ENCODE measurements at places on chromosomes 16 and 17.

DNA sequence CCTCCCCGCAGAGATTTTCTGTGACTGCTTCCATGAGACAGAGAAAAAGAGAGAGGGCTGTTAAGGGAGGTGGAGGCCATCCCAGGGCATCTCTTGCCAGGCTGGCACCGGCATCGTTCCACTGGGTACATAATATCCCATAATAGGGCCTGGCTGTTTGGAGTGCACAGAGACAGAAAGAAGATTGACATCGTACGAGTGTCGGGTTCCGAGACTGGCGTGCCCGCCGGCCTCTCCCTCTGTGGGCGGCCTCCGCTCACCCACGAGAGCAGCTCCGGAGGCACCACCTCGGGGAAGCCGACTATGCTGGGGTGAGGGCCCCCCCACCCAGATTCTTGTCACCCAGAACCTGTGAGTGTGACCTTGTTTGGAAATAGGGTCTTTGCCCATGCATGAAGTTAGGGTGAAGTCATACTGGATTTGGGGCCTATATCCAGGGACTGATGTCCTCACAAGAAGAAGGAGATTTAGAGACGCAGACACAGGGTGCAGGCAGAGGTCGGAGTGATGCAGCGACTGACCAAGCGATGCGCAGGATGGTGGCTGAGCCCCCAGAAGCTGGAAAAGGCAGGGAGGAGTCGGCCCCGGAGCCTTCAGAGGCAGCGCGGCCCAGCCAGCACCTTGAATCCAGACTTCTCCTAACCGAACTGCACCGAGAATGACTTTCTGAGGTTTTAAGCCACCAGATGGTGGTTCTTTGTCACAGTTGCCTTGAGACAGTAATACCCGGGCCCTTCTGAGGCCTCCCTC, 101.8 kb upstream of the CIBAR2 start:
- no peak for DNase-seq

GRCh38 chr16:90008708-90009145, 10.5 kb downstream of the DBNDD1 start:
- peak; percentile 46 for DNase-seq

GRCh38 chr16:85377388-85378144, 235.6 kb upstream of the GSE1 start:
- no peak for DNase-seq

DNA sequence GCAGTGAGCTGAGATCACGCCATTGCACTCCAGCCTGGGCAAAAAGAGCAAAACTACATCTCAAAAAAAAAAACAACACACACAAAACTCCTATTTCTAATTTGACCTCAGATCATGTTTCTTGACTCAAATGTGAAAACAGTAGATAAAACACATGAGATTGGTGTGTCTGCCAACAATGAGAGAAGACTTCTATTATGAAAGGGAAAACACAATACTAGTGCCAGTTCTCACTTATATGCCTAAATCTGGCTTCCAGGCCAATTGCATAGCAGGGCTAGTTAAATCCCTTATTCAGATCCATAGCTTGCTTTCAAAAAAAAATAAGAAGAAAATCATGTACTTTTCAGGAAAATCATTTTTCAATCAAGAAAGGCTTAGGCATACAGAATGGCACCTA, 39.4 kb downstream of the AP1G1 start:
- no peak for DNase-seq

DNA sequence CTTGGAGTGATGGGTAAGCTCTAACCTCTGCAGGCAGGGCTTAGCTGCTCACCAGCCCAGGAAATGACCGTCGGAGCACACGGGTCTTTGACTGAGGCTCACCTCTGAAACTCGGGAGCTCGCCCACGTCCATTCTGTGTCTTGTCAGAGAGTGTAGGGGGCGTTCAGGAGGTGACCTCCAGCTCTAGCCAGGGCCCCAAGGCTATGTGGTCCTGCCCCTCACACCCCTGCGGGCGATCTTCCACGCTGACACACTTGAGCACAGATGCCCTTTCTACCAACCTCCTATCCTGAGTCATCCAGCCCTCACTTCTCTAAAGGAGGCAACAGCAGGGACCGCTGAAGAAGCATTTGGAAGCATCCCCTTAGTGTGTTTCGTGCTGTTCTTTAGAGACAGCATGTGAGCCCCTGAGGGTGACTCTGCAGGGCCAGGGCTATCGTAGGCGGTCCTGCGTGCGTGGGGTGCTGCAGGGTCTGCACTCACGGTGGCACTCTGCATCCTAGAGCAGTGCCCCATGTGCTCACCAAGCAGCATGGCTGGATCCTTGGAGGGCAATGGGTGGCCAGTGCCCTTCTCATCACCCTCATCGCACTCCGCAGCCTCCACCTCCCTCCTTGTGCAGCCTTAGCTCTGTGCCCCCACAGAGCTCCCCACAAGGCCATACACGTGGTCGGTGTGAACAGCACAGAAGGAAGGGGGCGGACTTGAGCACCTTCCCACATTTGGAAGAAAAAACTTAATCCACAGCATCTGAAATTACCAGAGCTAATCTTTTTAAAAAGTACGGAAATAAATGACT, 33.8 kb downstream of the SLC47A1 start:
- DNase-seq, result no peak

DNA sequence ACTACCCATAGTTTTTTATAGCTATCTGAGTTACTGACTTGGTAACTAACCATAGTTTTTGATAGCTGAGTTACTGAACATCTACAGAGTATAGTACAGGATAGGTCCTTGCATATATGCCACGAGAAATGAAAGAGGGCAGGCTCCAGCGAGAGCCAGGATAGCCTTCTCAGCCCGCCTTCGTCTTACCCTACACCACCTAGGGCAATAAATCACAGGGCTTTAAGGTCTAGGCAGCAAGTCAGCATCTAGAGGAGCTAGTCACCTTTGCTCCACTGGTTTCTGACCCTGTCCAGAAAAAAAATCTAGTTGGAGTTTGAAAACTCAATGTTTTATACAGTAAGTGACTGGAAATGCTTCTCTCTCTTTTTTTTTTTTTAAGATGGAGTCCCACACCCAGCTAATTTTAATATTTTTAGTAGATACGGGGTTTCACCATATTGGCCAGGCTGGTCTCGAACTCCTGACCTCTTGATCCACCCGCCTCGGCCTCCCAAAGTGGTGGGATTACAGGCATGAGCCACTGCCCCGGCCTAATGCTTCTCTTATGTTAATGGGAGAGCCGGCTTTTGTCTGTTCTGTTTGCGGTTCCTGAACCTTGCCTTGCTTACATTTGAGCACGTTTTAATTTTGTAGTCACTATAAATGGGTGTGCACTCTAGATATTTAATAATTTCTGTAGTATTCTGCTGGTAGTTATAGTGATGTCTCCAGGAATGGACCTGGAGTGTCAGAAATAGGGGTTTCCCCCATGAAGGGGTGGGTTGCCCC, 2.8 kb downstream of the BFAR start:
- no peak for DNase-seq

GRCh38 chr16:4674926-4675530, 18.3 kb upstream of the NUDT16L1 start:
- no peak for DNase-seq

DNA sequence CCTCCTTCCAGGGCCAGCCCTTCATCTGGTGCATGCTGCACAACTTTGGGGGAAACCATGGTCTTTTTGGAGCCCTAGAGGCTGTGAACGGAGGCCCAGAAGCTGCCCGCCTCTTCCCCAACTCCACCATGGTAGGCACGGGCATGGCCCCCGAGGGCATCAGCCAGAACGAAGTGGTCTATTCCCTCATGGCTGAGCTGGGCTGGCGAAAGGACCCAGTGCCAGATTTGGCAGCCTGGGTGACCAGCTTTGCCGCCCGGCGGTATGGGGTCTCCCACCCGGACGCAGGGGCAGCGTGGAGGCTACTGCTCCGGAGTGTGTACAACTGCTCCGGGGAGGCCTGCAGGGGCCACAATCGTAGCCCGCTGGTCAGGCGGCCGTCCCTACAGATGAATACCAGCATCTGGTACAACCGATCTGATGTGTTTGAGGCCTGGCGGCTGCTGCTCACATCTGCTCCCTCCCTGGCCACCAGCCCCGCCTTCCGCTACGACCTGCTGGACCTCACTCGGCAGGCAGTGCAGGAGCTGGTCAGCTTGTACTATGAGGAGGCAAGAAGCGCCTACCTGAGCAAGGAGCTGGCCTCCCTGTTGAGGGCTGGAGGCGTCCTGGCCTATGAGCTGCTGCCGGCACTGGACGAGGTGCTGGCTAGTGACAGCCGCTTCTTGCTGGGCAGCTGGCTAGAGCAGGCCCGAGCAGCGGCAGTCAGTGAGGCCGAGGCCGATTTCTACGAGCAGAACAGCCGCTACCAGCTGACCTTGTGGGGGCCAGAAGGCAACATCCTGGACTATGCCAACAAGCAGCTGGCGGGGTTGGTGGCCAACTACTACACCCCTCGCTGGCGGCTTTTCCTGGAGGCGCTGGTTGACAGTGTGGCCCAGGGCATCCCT, 7.4 kb downstream of the NAGLU start:
- DNase-seq, result no peak

GRCh38 chr16:70478912-70479341, 24.5 kb downstream of the FCSK start:
- DNase-seq, result no peak

DNA sequence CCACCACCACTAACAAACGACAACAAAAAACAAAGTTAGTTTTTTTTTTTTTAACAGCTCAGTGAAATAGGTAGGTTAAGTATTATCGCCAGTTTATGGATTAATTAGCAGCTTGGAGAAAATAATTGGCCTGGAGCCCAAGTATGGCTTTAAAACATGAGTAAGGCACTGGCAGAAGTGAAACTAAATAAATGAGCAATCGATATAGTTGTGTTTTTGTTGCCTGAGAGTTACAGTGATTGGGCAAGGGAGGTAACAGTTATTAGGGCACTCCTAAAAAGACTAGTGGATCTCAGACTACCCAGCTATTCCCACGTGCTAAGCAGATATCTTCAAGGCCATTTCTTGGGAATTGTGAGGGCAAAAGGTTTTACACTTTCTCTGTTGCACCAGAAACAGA, 2.4 kb downstream of the MLKL start:
- no peak for DNase-seq

DNA sequence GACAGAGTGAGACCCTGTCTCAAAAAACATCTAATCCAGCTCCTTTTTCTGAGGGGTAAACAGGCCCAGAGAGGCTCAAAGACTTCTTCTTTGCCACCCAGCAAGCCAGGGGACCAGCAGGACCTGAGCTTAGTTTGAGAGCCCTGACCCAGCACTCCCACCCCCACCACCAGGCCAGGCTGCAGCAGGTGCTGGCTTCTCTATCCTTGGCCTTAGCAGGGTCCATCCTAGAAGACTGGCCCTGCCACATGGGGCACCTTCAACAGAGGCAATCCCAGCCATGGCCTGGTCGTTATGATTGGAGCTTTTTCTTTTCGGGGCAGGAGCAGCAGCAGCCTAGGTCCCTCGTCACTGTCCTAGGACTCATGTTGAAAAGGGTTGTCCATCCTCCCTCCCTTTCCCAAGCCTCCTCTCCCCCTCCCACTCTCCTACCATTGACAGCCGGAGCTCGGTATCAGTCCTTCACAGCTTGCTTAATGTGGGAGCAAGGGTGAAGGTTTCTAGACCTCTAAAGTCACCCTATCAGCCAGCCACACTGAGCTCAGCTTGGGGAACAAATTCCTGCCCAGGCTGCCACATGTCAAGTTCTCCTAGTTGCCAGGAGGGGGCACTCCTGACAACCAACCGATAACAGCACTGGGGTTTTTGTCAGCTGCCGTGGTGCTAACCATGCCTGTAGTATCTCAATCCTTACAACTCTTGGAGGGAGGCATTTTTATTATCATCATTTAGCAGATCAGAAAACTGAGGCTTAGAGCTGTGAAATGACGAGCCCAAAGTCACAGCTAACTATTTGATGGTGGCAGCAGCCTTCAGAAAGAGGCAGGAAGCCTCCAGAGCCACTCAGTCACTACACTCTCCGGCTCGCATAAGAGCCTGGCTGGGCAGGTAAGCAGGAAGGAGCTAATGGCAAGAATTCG, 11.2 kb downstream of the MRPL27 start:
- no peak for DNase-seq

- no peak for DNase-seq
Observed at GRCh38 chr17:78812855-78813254, 27.8 kb downstream of the USP36 start.

DNA sequence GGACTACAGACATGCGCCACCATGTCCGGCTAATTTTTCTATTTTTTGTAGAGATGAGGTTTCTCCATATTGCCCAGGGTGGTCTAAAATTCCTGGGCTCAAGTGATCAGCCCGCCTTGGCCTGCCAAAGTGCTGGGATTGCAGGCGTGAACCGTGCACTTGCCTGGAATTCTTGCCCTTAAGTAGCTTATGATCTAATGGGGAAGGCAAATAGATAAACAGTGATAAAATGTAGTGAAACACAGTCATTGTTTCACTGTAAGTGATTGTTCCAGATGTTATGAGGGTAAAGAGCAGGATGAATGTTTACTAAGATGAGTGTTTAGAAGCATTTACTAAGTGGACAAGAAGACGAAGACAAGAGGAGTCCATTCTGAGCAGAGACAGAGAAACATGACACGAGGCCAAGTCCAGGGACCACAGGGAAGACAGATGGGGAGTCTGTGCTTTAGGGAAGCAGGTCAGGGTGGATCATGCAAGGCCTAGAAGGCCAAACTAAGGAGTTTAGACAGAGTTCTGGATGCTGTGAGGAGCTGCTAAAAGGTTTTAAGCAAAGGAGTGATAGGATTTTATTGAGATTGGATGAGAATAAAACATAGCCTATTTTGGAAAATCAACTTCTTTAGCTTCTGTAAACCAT, 36.9 kb downstream of the YPEL2 start:
- DNase-seq, result no peak

GRCh38 chr17:60398227-60398959, 6.5 kb upstream of the USP32 start:
- no peak for DNase-seq

DNA sequence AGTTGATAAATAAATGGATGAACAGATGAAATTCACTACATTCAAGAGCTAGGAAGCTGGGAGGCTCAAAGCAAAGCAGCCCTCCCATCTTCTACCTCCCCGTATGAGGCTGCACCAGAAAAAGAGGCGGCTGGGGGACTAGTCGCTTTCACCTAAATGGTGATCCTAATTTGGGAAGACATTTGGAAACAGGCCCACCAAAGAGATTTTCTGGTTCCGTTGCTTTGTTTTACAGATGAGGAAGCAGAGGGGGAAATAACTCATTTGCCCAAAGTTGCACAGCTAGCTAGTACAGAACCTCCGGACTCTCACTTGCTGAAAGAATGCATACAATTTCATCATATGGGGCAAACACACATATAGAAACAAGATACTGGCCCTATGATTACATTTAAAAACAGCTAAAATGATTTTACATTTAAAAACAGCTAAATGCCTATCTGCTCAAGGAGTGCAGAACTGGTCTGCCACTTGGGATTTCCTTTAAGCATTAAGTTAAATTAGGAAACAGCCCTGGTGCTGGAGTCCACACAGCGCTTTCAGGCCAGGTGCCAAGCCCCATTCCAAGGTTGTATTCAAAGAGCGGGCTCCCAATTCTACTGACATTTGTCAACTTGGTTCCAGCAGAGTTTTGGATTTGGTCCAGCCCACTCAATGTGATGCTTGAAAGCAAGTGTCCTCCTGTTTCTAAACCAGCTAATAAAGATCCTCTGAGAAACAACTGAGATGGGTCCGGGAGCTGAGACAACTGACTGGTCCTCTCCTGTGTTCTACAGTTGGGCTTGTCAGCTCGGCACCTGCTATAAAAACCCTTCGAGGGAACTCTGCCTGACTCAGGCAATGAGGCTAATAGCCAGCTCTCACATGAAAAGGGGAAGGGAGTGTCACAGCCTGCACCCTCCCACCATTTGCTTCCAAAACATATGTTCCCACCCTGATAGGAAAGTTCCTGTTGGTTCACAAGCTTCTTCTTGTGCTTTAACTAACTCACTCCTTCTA, 11.7 kb downstream of the ERN1 start:
- DNase-seq, result no peak
